Stomach (tissue), 19 donors: ENCODE measurements at places on chromosomes 5 and 9. TPM values are rescaled to one million over a fixed set of nuclear protein-coding genes. Genes with fewer than 3 reads are reported as not detected.

- no peak for DNase-seq
These were observed 511.0 kb downstream of the PRELID2 start for GRCh38 chr5:145324101-145324500.

GRCh38 chr9:72441848-72442607 lies 77.0 kb upstream of the ZFAND5 start:
- no peak for DNase-seq

GRCh38 chr5:10401498-10401897 lies 40.2 kb upstream of the ROPN1L start:
- no peak for DNase-seq

- no peak for DNase-seq
These were observed 30.0 kb downstream of the OXCT1 start for GRCh38 chr5:41840251-41840650.

DNA sequence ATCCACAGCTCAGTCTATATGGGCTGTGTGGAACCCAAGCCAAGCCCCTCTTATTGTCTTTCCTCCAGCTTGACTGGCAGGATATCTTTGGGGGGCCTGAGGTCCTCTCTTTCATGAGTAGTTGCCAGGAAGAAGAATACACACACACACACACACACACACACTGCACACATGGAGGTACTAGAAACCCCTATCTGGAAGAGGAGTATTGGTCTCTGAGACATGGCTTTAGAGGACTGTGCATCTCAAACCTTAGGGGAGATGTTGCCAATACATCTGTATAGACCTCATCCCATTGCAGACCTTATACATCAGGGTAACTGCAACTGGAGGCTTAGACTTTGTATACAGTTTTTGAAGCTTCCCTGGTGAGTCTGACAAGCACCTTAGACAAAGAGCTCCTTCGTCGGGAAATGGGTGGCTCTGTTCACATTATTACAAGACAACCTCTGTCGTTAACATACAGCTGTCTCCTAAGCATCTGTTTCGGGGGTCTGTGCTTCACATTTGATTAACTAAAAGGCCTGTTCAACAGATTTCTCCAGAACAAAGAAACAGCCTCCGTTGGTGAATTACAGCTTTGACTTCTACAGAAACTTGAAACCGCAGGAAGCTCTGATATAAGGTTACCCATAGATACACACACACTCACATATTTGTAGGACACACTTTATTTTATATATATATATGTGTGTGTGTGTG lies 5.5 kb upstream of the ENTREP1 start:
- no peak for DNase-seq

GRCh38 chr9:7154003-7154619 lies 396.3 kb downstream of the KDM4C start:
- DNase-seq = no peak

- DNase-seq = no peak
These were observed 36.4 kb downstream of the MTMR12 start for GRCh38 chr5:32276173-32276853.

GRCh38 chr5:10635867-10636350 lies 72.0 kb downstream of the ANKRD33B start:
- DNase-seq = no peak

DNA sequence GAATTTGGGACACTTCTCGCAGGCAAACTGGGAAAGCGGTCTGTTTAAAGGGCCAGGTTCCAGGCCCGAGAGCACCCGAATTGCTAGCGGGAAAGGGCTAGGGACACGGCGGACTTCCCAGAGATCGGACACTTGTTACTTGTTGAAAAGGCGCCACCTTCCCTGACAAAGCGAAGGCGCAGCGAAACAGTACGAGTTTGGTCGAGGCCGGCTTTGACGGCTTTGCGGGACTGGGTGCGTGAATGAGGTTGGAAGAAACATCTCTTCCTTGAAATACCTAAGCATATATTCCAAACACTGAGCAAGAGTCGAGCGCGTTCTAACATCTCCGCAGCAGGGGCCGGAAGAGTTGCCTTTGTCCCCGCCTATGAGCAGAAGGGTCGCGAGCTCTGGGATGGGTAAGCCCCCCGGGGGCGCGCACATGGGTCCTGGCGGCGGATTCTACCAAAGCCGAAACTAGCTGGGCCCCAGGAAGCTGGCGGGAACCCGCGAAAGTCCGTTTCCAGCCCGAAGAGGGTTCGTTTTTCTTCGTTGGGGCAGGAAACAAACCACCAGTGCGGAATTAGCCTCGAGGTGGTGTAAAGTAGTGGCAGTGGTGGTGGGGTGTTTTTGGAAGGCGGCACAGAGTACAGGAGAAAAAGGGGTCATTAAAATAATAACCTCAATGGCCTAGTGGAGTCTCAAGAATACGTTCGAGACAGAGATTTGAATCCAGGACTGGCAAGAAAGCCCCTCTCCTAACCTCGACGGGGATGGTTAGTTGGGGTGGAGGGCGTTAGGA lies 1.5 kb downstream of the GDNF start:
- DNase-seq = peak; percentile 67

Gene AK6
- total RNA-seq = not detected

Gene PCSK5
- total RNA-seq = 1.8 TPM

Gene RUFY1
- 128 TPM for total RNA-seq

Gene OCLN
- total RNA-seq = 32.6 TPM

Gene C5
- 8.1 TPM for total RNA-seq
